Cardiac muscle cell (in vitro differentiated cells and primary cell): ENCODE measurements at places on chromosomes 2 and 18.

- H3K36me3 ChIP-seq = no peaks in the 10 kb centered on the region
- H3K27ac ChIP-seq = no peak overlapping the region
- H3K4me3 ChIP-seq = no peak overlapping the region
Observed at GRCh38 chr2:97673182-97673914, 3.8 kb downstream of the C2orf92 start.

- H3K36me3 ChIP-seq = no peaks in the 10 kb centered on the region
- DNase-seq = no peak
- H3K27me3 ChIP-seq = no peaks in the 10 kb centered on the region
- no peaks in the 10 kb centered on the region for H3K4me1 ChIP-seq
Observed at GRCh38 chr2:68607837-68608236, 35.5 kb upstream of the PROKR1 start.

GRCh38 chr2:127605691-127606263, 40.2 kb upstream of the GPR17 start:
- H3K27ac ChIP-seq = no peak overlapping the region
- no peak overlapping the region for H3K4me3 ChIP-seq
- H3K27me3 ChIP-seq = no peaks in the 10 kb centered on the region
- H3K36me3 ChIP-seq = no peaks in the 10 kb centered on the region

- H3K4me3 ChIP-seq = peak within 1 kb of the TSS; percentile 55
- H3K36me3 ChIP-seq = no peaks in the 10 kb centered on the region
- peak; percentile 2 for DNase-seq
- no peaks in the 10 kb centered on the region for H3K4me1 ChIP-seq
Observed at GRCh38 chr18:50194631-50195532, at the start of gene MYO5B. MYO5B (minus strand) TSS chr18:50195147; CDS start chr18:50194793, 354 bp downstream.

DNA sequence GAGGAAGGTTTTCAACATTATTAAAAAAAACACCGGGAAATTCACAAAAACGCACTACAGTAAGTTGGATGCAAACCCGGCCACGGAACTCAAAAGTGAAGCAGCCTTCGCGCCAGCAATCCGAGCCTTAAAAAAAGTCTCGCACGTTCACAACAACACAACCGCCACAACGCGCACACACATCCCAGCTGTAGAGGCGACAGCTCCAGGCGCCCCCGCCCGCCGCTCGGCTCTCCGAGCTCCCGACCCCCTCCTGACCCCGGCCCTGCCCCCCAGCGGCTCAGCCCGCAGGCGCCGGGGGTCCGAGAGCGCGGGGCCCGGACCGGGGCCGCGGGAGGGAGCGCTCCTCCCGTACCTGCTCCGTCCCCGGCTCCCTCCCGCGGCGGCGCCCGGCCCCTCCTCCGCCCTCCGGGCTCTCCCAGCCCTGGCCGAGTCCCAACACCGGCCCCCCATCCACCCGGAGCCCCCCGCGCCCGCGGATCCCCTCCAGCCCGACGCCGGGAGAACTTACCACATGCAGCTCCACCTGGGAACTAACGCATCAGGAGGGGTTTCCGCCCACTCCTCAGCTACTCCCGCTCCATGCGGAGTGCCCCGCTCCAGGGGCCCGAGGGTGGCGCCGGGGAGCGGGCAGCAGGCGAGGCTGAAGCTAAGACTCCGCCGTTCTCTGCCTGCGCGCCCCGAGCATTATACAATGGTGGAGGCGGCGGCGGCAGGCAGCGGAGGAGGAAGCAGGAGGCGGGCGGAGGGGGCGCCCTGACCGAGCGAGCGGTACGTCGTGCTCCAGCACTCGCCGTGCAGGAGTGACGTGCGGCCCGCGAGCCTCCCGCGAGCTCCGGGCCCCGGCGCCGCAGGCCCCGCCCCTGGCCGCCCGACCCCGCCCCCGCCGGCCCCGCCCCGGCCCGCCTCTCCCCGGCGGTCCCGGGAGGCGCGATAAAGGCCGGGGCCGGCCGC, at the start of gene SERTAD2:
TSS of gene SERTAD2 (minus strand) at position 805 of the 954 bp plus-strand sequence. CDS start 17,042 bp downstream, outside the sequence.
- peak; percentile 94 for DNase-seq
- H3K4me1 ChIP-seq = peaks cover 51% of the 10 kb centered on the region
- H3K36me3 ChIP-seq = no peaks in the 10 kb centered on the region
- peak within 1 kb of the TSS; percentile 90 for H3K4me3 ChIP-seq

DNA sequence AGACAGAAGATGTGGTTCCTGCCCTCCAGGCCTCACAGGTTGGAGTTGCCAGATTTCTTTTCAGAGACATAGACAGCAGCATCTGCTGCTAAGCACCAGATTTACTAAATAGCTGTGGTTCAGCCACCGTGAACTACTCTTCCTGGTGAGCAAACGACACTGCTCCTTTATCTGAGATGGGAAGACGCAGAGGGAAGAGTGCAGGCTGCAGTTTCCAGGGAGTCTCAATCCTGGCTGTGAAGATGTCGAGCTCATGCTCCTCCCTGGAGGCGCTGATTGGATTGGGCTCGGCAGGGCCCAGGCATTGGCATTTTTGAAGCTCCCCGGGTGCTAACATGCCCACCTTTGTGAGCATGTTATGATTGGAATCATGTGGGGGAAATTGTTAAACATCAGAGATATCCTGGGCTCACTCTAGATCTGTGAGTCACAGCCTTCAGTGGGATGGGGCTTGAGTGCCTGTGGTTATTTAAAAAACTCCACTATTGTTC, 314.8 kb downstream of the TSN start:
- H3K27ac ChIP-seq = no peak overlapping the region
- no peaks in the 10 kb centered on the region for H3K36me3 ChIP-seq
- peaks cover 3% of the 10 kb centered on the region for H3K4me1 ChIP-seq
- no peaks in the 10 kb centered on the region for H3K27me3 ChIP-seq
- no peak for DNase-seq

DNA sequence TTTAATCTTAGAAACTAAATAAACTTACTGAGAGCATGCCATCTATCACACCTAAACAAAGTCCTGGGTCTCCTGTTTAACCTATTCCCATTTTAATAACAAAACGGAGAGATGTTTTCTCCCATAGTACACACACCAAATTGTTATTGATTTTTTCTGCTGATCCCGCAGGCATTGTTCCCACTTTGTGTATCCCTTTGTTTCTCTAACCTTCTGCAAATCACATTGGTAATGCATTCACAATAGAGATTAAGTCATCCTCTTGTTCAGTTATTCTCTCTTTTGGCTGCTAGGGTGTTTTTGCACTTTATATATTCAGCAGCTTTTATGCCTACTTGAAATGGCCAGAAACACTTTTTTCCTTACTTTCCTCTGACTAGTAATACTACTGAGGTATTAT, 1071.9 kb upstream of the CDH2 start:
- H3K4me3 ChIP-seq = no peak overlapping the region
- no peak overlapping the region for H3K27ac ChIP-seq
- no peak for DNase-seq
- no peaks in the 10 kb centered on the region for H3K36me3 ChIP-seq
- no peaks in the 10 kb centered on the region for H3K4me1 ChIP-seq
- no peaks in the 10 kb centered on the region for H3K27me3 ChIP-seq

- no peaks in the 10 kb centered on the region for H3K36me3 ChIP-seq
- no peak overlapping the region for H3K27ac ChIP-seq
- no peak for DNase-seq
- H3K4me1 ChIP-seq = peaks cover 4% of the 10 kb centered on the region
- no peaks in the 10 kb centered on the region for H3K27me3 ChIP-seq
- H3K4me3 ChIP-seq = no peak overlapping the region
Observed at GRCh38 chr2:181774685-181775084, 94.4 kb upstream of the NEUROD1 start.
